ENCODE measurements at places on chromosomes 1 and 21.

DNA sequence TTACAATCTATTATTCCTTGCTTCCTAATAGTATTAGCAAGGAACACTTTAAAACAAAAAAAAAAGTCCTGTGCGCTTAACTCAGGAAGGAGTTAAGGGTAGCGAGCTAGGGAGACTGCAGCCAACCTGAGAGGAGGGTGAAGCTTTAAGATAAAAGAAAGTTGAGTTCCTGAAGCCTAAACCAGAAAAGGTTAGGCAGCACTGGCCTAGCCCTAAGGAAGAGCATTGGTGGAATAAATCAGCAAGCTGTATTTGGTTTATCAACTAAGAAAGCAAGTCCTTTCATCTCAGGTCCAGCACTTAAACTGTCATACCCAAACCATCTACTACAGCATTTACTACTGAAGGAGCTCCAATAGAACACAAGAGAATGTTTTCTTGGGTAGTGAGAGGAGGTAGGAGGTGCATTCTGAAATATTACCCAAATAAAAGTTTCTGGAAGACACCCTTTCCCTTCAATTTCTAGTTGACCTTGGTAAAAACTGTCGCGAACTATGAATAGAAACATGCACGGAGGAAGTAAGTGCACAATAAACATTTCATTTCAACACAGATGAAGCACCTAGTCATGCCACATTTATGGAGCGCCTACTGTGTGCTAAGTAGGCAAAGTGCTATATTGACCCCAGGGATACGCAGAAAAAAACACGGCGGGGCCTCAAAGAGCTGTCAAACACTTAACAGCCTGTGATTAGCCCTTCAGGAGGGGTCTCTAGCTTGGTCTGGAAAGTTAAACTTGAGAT is 1.3 kb downstream of the GLRX2 start:
- DNase-seq, result no peak

DNA sequence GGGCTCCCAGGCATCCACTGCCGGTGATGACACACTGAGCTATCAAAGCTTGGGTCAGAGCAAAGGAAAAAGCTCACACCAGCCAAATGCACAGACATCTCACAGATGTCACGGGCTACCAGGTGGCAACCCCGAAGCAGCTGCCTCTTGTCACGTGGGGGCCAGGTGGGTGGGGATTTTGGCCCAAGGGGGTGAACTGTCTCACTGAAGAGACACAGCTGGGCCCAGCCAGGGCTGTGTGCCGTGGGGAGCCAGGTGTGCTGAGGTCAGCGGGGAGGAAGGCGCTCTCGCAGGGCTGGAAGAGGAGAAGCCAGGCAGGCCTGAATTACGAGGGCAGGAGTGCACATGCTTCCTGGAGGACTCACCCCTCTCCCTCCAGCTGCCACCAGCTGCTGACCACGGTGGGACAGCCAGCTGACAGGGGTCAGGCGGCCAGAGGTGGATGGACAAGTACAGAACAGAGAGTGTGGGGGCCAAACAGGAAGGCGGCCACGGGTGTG is 32.4 kb downstream of the KCNN3 start:
- no peak for DNase-seq

- no peak for DNase-seq
Observed at GRCh38 chr1:3981261-3981660, 81.2 kb upstream of the C1orf174 start.

- no peak for DNase-seq
Observed at GRCh38 chr1:40649592-40649930, 15.9 kb downstream of the RIMS3 start.

- no peak for DNase-seq
Observed at GRCh38 chr1:200183637-200184036, 156.1 kb downstream of the NR5A2 start.

DNA sequence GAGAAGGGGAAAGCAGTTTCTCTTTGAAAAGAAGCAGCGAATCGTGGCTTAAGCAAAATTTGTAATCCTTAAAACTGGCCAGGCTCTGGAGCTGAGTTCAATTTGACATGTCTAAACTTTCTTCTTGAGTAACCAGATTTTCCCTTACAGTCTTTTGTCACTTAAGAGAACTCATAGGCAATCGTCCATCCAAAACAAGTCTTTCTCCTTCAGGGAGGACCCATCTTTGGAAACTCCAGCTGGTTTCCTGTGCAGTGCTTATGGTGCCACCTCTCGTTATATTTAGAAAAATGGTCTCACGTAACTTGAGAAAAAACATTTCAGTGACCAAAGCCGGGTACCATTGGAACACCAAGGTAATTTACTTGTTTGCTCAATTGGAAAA is 1.8 kb upstream of the PTTG1IP start:
- no peak for DNase-seq

GRCh38 chr21:33236766-33237165 is 7.0 kb downstream of the IFNAR2 start:
- DNase-seq, result no peak

DNA sequence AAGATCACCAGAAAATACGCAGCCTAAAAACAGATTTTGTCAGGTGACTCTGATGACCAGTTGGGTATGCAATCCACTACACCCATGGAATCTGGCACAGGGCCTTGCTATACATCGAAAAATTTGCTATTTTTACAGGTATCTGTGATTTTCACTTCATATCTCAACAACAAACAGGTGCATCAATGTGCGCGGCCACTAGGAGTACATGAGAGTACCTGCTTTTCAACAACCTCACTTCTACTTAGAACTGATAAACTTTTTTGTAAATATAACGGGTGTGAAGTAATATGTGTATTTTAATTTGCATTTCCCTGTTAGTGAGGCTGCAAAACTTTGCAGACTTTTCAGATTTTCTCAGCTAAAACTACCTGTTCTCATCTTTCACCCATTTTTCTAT is 80.8 kb downstream of the SLC45A1 start:
- no peak for DNase-seq

DNA sequence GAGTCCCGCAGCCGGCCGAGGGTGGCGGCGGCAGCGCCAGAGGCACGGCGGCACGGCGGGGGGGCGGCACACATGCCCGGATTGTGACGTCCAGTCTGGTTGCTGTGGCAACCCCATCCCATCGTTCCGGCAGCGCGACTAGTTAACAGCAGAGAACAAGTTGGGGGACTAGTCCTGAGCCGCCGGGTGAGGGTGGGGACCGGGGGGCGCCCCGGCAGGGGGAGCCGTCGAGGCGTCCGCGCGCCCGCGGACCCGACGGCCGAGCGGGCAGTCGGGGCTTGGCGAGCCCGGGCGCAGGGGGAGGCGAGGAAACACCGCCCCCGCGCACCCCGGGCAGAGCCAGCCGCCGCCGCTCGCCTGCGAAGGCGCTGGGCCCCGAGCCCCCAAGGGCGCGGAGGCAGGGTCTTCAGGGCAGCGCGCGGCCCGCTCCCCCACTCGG is at the start of gene CHD5:
TSS of gene CHD5 (minus strand) at position 54 of the 439 bp plus-strand sequence. CDS start 298 bp downstream, outside the sequence.
- DNase-seq, result no peak

Data from AG04449 (cell line).